CD4-positive, alpha-beta T cell treated with Interleukin-15 for 1 hour (primary cell): ENCODE measurements at places on chromosomes 2 and 18.

DNA sequence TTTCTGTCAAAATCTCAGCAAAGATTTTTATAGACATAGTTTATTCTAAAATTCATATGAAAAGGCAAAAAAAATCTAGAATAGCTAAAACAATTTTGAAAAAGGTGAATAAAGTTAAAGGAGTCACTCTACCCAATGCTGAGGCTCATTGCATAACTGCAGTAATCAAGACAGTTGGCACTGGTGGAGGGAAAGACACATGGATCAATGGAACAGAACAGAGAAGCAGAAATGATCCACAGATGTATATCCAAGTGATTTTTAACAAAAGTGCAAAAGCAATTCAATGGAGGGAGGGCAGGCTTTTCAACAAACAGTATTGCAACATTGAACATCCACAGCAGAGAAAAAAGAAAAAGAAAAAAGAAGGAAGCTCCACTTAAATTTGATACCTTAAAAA, 162.8 kb downstream of the RBM43 start:
- no peak for DNase-seq

GRCh38 chr2:156736950-156737349, 300.8 kb downstream of the GPD2 start:
- DNase-seq = no peak

DNA sequence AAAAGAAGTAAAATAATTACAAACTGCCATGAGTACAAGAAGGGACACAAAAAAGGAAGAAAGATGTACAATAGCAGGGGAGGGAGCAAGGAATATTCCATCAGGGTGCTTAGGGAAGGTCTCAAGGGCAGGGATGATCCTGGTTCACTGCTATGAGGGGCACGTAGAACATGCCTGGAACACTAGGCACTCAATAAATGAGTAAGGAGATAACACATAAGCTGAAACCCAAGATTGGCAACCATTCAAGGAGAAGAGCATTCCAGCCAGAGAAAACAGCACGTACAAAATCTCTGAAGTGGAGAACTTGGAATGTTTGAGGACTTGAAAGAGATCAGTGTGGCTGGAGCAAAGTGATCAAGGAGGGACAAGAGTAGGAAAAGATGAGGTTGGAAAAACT, 103.2 kb downstream of the FAM161A start:
- no peak for DNase-seq

DNA sequence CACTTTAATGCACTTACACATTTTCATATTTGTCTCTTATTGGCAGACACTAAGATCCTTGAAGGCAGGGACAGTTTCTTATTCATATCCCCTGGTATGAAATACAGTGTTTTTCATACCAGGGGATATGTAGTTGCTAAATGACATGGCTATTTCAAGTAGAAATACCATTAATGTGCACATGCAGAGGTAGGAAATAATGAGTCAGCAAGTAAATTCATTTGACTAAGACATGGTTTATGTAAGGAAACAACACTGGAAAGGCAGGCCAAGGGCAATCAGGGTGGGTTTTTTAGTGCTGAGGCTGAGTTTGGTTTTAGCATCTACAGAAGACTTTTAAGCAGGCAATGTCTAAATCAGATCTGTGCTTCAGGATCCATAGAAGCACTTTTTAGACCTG, 155.9 kb downstream of the WDPCP start:
- DNase-seq = no peak

GRCh38 chr2:241767464-241768250, 9.0 kb upstream of the GAL3ST2 start:
- no peak for DNase-seq

DNA sequence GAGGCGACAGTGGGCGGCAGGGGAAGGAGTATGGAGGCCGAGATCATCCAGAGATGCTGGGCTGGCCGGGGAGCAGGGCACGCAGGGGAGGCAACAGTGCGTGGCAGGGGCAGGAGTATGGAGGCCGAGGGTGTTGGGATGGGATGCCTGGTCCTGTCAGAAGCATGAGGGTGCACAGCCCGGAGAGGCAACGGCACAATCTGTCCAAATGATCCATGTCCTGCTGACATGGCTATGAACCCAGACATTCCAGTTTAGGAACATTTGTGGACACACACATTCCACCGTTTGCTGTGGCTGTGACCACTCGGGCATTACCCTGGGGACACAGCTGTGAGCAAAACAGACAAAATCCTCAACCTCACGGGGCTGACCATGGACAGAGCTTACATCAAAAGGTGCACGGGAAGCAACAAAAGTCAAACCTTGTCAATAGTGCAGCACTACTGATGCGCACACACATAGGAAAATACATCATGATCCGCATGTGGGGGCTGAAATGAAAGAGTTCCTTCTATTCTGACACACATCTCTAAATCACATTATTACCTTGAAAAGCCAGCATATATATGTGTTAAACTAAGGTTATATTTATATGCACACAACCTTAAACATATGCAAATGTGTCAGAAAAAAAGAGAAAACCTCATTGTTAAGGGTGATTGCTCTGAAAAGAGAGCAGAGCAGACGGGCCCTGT, 144.0 kb upstream of the GPC1 start:
- no peak for DNase-seq

DNA sequence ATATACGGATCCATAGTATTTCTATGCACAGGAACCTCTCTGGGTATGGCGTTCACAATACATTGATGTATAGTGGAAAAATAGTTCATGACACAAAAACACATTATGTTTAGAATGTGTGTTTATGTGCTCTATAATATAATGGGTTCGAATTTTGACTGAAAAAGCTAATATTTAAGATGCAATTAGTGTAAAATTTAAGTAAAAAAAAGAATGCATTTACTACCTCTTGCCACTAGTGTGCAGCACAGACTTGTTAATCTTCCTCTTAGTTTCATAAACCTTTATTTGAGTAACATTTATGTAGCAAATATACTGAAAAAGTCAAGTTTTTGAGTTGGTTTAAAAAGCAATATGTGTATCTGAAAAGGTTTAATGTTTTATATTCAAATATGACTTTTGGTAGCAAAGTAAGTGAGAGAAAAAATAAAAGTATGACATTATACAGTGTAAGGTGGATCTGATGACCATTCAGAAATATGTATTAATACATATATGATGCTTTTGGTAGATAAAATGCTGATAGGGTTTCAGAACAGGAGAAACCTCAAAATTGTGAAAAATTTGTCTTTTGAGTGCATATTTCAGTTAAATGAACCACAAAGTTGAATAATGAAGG, 49.4 kb downstream of the CCDC102B start:
- no peak for DNase-seq

DNA sequence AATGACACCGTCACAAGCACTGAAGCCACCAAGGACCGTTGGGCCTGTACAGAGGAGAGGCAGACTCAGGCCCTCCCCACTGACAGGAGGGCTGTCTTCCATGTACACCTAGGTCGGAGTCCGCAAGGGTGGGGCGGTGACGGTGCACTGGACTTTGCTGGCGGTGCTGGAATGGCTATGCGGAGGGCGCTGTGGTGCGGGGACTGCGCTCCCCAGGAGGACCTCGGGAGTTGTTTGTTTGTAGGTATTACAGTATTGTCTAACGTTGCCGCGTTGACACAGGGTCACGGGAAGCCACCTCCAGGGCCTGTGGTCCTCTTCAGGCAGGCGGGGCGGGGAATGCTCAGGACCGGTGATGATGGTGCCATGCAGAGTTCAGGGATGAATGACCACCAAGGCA, 126.2 kb downstream of the TPO start:
- DNase-seq = no peak

GRCh38 chr2:85497944-85498630, 40.9 kb upstream of the MAT2A start:
- DNase-seq = no peak

GRCh38 chr2:192190474-192190873, 4.3 kb downstream of the TMEFF2 start:
- no peak for DNase-seq

- DNase-seq = peak; percentile 13
Observed at GRCh38 chr2:234964631-234965461, 13.0 kb downstream of the SH3BP4 start.

- no peak for DNase-seq
Observed at GRCh38 chr2:148599109-148599991, 45.2 kb upstream of the EPC2 start.

DNA sequence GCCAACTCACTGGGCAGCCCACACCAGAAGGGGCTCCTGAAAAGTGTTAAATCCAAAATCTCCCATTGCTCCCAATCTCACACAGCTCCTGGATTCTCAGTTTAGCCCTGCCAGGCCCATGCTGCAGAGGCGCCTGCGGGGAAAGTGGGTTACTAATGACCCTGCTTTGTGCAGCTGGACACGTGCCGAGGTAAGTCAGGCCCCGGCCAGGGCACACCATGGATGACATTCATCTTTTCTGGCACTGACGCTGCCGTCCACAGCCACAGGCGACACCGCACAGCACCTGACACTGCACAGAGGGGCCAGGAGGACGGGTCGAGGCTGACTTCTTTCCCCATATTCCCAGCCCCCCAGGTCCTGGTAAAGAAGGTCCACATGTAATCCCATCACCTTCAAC, 193.5 kb downstream of the EIPR1 start:
- DNase-seq = no peak

DNA sequence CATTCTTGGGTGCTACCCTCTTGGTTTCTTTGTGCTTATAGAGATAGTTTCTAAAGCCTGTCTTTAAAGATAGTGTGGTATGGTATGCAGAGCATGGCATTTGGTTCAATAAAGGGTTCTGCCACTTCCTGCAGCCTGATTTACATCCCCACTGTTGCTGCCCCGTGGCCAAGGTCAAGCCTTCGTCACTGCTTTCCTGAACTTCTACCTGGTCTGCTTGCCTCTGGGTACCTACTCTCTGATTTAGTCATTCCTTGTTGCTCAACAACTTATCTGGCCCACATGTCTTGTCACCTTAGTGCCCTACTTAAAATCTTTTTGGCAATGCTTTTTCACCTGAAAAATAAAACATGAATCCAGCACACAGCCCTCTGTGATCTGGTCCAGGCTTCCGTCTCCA, 352.9 kb downstream of the LPIN1 start:
- no peak for DNase-seq

DNA sequence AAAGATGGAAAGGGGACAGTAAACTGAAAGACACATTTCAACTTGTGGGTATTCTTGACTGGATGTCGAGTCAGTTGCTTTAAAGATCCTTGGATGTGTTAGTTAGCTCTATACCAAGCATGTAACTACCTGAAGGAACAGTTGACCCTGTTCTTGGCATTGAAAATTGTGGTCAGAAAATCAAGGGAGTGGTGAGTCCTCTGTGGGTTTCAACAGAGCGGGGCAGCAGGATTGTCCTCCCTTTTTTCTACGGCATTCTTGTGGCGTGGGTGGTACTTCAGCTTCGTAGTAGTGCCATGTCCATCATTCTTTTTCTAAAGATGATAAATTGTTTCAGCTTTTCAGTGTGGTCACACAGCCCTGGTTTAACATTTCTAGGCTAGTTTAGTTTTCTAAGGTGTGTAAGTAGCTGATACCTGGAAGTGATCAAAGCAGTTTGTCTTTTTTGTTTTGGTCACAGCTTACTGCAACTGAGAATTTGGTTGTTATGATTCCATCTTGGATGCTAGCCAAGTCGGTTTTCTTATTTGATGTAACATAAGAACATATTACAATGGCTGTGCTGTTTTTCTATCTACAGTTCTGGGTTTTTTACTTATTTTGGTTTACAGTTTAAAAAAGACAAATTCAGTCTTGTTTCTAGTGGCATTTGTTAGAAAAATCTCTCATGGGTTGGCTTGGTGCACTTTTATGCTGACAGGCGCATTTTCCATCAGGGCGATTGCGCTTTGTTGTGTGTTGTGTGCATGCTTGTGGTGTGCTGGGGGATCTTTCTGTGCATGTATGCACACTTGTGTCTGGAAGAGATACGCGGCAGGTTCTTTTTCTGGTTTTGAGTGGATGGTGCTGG, 84.7 kb downstream of the ZNF407 start:
- DNase-seq = no peak

DNA sequence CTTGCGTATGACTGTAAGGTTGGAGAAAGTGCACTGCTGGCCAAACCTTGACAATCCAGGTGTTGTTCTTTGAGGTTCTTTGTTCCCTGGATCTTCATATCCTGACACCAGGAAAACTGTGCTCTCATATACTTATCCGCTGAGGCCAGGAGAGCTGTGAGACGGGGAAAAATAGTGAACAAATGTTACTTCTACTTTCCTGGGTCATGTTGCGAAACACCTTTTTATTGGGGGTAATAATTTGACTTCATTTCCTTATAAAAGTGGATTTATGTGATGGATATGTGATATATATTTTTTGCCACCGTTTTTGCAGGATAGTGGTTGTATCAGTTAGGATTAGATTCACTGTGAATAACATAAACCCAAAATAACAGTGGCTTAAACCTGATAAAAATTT, 336.1 kb downstream of the OSR1 start:
- DNase-seq = no peak

DNA sequence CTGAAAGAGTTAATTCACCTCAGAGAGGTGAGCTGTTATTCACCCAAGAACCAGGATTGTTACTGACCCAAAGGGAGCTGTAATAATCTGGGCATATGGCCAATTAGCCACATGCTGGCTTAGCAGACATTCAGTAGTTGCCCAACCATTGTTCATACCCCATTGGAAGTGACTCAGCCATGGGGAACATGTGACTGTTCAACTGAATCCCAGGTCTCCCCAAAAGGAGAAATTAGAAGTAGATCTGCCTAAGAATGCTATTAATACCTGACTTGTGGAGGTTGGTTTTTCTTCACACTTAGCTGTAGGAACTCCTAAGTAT, 272.6 kb upstream of the UBE2E3 start:
- no peak for DNase-seq

GRCh38 chr18:69956665-69957620, 9.3 kb upstream of the CD226 start:
- DNase-seq = no peak

DNA sequence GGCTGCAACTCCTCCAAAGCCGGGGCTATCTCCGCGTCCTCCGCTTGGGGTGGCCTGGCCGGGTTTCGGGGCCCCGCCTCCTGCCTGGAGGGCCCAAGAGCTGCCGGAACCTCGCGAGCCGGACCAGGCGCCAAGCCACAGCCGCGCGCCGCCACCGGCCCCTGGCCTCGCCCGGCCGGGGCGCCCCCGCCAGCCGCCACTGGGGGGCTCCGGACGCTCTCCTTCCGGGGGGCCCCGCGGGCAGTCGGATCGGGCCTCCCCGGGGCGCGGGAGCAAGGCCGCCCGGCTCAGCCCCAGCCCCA, 17.4 kb upstream of the HAAO start:
- no peak for DNase-seq

- no peak for DNase-seq
Observed at GRCh38 chr2:8363161-8363560, 318.7 kb upstream of the ID2 start.

GRCh38 chr18:3998698-3999333, 456.3 kb downstream of the DLGAP1 start:
- no peak for DNase-seq

GRCh38 chr2:30561349-30561748, 114.3 kb downstream of the LCLAT1 start:
- DNase-seq = no peak

GRCh38 chr18:53747663-53748160, 476.8 kb downstream of the MBD2 start:
- DNase-seq = no peak

- no peak for DNase-seq
Observed at GRCh38 chr2:161165811-161166210, 5.6 kb downstream of the TANK start.

- DNase-seq = no peak
Observed at GRCh38 chr2:71313016-71313766, 18.4 kb upstream of the ZNF638 start.

GRCh38 chr18:457140-457519, 43.4 kb downstream of the COLEC12 start:
- DNase-seq = no peak
